ENCODE measurements at places on chromosomes 12 and 14.

DNA sequence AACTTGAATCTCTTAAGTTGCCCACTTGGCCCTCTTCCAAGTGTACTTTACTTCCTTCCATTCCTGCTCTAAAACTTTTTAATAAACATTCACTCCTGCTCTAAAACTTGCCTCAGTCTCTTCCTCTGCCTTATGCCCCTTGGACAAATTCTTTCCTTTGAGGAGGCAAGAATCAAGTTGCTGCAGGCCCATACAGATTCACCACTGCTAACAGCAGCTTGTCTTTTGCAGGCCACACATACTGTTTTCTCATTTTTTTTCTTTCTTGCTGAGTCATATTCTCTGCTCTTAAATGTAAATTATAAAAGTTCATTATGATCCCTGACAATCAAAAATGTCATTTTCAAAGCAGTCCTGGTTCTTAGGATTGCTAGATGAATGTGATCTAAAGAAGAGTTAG, 1820.8 kb upstream of the FLRT2 start:
- no peak for DNase-seq

- no peak for DNase-seq
These were observed 386 bp downstream of the LIN52 start for GRCh38 chr14:74085047-74085637.

DNA sequence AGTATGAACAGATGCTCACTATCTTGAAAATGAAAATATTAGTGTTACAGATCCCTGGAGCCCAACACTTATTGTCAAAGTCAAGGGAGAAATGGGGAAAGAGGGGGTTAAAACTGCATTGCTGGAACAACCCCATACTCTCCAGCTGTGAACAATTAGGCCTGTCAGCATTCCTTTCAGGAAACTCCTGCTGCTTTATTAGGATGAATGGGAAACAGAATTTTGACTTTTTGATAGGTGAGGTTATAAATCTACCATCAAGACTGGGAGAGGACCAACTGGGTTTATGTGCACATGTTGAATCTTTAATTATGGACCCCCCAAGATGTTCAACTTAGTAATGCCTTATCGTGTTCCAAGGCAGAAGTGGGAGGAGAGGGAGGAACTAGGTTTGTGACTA, 85.0 kb downstream of the TMTC1 start:
- DNase-seq = no peak

- no peak for DNase-seq
These were observed 26.8 kb downstream of the XRCC3 start for GRCh38 chr14:103688441-103688840.

GRCh38 chr12:5262450-5262849, 169.5 kb upstream of the NTF3 start:
- no peak for DNase-seq

DNA sequence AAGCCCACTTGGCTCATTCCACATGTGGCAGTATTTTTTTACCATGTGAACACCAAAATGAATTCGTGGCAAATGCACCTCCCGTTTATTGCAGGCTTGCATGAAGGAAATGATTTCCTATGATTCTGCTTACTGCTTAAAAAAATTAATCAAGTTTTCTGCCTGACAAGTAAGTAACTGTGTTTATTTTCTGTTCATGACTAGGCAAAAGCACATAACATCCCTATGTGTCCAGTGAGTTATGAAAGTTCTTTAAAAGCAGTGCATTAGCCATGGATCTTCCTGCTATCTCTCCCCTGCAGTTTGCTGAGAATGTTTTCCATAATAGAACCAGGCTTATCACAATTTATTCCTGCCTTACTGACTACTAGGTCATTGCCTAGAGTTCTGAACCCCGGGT, 20.4 kb downstream of the GPR65 start:
- DNase-seq = no peak

DNA sequence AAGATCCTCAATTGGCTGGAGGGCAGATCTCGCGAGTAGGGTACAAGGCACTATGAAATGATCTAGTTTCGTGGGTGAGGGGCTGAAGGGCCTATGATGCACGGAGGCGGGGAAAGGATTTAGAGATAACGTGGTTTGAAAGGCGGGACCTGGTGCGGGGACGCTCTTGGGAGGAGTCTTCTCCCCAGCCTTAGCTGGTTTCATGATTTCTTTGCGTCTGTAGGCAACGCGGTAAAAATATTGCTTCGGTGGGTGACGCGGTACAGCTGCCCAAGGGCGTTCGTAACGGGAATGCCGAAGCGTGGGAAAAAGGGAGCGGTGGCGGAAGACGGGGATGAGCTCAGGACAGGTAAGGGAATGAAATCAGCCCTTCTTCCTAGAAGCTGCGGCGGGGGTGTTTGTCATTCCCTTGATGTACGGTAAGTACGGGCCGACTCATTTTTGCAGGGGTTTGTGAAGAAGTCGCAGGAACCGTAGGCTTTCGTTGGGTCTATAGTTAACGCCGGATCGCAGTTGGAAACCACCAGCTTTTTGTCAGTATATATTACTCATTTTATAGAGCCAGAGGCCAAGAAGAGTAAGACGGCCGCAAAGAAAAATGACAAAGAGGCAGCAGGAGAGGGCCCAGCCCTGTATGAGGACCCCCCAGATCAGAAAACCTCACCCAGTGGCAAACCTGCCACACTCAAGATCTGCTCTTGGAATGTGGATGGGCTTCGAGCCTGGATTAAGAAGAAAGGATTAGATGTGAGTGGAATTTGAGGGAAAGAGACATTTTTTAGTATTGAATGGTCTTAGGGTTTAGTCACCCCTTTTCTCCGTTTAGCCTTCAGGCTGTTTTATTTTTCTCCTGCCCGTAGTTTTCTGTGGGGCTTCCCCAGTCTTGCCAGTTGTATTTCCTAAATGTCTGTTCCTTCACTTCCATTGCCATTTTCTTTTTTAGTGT, 602 bp downstream of the APEX1 start:
- DNase-seq = no peak

DNA sequence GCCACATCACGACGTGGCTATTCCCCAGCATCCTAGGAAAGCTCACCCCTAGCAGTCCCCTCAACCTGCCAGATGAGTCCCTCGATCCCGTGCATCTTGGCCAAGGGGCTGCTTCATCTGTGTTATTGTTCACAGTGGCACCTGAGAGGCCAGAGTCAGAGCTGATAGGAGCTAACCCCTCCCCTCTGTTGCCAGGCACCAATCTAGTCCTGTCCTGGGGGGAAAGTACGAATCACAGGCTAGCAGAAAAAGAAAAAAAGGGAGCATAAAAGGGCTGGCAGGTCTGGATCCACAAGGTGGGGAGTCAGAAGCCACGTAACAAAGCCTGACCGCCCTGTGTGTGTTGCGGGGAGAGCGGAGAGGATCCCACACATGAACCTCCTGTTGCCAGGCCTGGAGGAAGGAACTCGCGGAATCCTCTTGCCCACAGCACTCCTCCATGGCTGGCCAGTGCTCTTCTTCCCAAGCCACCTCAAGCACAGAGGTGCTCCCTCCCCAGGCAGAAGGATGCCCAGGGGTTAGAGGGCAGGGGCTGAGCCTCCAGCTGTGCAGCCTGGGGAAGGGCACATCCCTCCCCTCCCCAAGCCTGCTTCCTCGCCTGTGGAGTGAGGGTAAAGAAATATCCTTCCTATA, 91.8 kb downstream of the ITPK1 start:
- DNase-seq = no peak

- no peak for DNase-seq
These were observed 31.9 kb upstream of the DLK1 start for GRCh38 chr14:100694579-100695422.

DNA sequence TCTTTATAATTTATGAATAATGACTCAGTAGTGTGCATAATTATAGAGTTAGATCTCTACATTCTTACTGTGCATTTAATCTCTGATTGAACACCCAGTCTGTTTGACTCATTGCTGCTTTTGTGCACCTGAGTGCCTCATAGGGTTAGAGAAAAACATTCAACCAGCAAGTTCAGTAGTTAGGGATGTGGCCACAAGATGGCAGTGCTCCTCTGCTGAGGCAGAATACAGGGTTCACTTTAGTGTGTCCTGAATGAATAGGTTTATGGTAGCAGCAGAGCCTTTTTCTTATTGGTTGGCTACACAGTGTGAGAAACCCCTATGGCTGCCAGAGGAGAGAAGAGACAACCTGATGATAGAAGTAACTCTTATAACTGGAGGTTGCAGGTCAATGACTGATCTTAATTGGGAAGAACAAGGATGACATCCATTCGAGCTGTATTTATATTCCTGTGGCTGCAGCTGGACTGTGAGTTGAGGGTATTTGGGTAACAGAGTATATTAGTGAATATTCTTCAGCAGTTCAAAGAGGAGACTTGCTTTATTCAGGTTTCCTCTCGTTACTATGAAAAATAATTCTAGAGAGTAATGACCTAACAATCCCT, 194.9 kb upstream of the OR4E1 start:
- peak; percentile 43 for DNase-seq

DNA sequence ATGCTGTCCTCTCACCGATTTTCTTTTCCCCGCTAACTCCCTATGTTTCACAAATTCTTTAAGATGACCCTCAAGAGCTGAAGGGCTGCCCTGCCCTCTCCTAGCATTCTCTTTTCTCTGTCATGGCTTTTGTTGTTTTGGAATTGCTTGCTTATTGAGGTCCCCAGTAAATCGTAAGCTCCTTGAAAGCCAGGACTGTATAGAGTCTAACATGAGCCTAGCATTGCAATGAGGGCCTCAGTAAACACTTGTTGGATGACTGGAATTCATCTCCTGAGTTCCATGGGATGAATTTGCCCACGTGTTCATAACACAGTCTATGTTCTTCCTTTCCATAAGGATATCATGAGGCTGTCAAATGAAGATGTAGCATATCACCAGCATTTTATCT, 92.2 kb downstream of the APAF1 start:
- DNase-seq = no peak

GRCh38 chr12:105382771-105383622, 52.5 kb downstream of the C12orf75 start:
- no peak for DNase-seq

DNA sequence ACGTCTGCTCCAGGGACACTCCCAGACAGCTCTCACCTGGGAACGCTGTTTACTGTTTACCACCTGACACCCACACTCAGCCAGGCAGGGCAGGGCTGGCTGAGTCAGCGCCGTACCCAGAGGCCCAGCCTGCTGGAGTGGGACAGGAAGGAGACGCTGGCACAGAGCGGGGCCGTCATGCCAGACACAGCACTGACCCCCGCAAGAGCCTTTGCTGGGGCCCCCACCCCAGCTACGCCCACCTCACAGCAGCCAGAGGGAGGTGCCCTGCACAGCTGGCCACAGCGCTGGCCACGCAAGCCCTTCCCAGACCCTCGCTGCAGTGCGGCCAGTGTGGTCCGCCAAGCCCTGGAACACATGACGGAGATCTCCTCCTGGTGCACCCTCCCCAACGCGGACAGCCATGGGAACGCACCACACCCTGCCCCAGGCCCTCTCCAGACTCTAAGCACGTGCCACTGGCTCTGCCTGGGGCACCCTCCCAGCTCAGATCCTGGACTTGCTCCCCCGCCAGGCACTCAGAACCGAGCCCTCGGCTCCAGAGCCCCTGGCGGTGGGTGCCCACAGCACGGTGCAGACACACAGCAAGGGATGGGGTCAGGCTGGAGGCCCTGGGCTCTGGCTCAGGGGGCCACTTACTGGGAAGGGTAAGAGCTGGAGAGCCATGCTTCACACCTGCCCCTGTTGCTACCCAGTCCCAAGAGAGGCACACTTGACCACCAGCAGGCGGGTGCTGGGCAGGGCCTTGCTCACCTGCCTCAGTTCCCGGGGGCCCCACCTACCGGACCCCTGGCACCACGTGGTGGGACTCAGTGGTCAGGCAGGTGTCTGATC, 5.7 kb downstream of the AHNAK2 start:
- DNase-seq = no peak

GRCh38 chr12:3177778-3178425, 100.7 kb downstream of the TSPAN9 start:
- no peak for DNase-seq

DNA sequence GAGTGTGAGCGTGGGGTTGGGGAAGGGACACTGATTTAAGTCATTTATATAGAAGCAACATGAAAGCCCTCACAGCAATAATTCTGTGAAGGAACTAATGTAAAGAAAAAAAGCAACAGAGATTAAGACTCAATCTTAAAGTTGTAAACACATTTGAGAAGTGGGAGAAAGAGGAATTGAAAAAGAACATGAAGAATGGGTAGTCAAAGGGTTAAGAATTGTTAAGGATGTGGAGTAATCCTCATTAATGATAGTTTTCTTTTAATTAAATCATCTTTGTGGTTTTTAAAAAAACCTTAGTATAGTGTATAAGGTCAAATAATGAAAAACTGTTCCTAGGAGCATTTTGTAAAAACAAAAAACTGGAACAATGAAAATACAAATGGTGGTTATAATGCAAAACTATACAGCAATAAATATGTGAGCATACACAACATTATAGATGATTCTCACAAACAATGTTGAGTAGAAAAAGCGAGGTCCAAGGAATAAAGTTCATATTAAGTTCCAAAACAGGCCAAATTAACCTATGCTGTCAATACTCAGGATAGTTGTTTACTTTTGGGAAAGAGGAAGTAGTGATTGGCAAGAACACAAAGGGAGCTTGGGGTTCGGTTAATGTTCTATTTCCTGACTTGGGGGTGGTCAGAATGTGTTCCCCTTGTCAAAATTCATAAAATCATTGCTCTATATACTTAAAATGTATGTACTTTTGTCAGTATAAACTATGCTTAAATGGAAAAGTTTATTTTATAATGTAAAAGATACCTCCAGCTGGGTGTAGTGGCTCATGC, 120.4 kb upstream of the ATF7IP start:
- DNase-seq = no peak

GRCh38 chr12:2384029-2384386, 331.2 kb downstream of the CACNA1C start:
- no peak for DNase-seq

DNA sequence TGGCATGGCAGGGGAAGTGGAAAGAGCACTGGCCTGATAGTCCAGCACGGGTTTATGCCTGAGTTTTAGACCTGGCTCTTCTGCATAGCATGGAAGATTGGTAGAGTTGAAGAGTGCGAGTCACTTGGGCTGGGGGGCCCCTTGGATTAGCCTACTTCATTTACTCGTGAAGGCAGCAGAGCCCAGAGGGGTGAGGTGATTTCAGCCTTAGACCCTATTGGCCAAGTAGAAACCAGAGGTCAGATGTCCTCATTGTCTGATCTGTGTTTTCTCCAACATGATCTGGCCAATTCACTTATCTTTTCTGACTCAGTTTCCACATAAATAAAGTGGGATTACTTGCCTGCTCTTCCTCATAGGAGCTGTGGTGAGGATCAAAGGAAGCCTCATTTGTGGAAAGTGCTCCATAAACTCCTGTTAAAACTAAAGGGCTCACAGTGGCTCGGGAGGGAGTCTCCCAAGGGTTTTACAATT, 1.9 kb downstream of the PLEKHG3 start:
- DNase-seq = no peak

GRCh38 chr14:24080888-24081738, 9.8 kb downstream of the CPNE6 start:
- peak; percentile 31 for DNase-seq

GRCh38 chr12:50043854-50044253, 13.5 kb upstream of the ASIC1 start:
- no peak for DNase-seq

Measured in stimulated activated CD8-positive, alpha-beta memory T cell treated with anti-CD3 and anti-CD28 coated beads, Interleukin-4, amount 100 ng/mL, for 1 hour (primary cell).